ENCODE measurements at places on chromosomes 2 and 18.
A peak's percentile ranks its signal among the peaks of the same experiment; 100 is the strongest.

GRCh38 chr2:233453916-233454315, 99.6 kb downstream of the DGKD start:
- ATAC-seq = no peak

- no peak for ATAC-seq
Measured at GRCh38 chr2:138078153-138078552, 113.9 kb downstream of the HNMT start.

DNA sequence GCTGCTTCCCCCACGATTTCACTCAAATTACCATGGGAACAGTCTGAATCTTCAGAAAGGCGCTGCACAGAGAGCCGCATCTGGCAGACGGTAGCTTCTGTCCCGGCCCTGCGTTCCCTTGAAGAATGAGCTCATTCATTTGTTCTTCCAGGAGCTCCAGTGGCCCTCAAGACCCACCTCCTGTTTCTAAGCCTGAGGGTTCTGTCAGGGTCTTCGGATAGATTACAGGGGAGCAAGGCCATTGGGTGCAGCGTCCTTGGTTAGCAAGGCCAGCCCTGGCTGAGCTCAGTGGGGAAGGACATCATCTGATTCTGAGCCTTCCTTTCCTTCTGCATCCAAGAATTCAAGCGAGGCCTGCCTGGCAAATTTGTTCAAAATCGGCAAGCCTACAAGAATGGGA, 111.9 kb downstream of the PDCL3 start:
- ATAC-seq = no peak

DNA sequence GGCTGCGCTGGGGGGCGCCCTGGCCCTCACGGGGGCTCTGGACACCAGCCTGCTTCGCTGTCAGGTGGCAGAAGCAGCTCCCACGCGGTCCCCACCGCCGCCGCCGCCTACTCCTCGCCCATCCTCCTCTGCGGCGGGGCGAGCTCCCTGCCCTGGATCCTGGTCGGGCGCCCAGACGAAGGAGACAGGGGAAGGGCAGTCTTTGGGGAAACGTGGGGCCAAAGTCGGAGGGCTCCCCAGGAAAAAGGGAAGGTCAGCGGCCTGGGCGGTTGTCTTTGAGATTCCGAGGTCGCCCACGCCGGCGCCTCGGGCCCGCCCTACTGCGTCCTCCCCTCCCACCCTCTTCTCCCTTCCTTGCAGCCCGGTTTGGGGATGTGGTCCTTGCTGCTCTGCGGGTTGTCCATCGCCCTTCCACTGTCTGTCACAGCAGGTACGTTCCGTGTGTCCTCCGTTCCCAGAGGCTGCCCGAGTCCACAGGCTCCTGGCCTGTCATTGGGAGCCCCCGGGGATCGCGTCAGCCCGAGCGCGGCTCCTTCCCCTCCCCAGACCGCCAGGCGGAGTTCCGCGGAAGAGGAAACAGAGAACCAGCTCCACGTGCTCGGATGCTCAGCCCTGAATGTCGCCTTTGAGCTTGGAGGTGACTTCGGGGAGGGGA, 800 bp downstream of the IL1RL2 start:
- peak; percentile 81 for ATAC-seq

GRCh38 chr2:148667113-148667836, 22.7 kb downstream of the EPC2 start:
- no peak for ATAC-seq

All from SK-N-SH treated with all-trans-retinoic acid at 6 μM for 48 hours (cell line).